ENCODE measurements at places on chromosomes 6 and 20.

DNA sequence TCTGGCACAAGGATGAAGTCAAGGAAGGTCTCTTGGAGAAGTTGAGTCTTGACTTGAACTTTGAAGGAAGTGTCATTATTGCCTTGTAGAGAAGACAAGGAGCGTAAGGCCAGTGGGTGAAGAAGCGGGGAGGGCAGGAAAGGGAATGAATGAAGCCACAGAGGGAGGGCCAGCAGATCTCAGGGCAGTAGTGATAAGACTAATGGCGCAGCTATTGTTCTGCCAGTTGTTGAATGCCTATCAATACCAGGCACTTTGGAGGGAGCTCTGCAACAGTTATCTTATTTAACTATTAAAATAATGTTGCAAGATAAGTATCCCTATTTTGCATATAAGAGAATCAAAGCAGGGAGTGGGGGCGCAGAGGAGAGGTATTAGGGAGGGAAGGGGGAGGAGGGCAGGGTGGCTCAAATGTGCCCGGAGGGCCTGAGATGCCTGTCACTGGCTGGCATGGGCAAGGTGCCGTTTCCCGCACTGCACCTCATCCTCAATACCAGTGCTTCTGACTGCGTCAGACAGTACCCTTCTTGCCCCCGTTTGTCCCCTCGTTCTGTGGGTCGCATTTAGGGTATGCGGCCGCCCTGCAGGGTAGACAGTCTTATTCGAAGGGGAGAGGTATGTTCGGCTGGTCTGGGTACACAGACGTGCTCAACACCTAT lies 109.8 kb downstream of the ZDHHC14 start:
- no peak for DNase-seq

DNA sequence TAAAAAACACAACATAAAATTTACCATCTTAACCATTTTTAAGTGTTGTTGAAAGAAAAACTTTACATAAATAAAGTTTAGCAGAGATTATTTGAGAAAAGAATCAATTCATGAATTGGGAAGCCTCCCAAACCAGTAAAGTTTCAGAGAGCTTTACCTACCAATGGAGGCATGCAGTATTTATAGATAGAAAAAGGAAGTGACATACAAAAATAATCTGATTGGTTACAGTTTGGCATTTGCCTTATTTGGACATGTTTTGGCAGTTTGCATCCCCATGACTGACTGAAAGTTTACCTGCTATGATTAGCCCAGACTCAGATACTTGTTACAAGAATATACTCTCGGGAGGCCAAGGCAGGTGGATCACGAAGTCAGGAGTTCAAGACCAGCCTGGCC lies 3.7 kb upstream of the CMTR1 start:
- DNase-seq: no peak

GRCh38 chr20:4160761-4161305 lies 145.5 kb upstream of the RNF24 start:
- no peak for DNase-seq

GRCh38 chr6:36593569-36594028 lies 563 bp upstream of the SRSF3 start:
- no peak for DNase-seq

GRCh38 chr6:17389274-17389847 lies 4.0 kb upstream of the CAP2 start:
- no peak for DNase-seq

DNA sequence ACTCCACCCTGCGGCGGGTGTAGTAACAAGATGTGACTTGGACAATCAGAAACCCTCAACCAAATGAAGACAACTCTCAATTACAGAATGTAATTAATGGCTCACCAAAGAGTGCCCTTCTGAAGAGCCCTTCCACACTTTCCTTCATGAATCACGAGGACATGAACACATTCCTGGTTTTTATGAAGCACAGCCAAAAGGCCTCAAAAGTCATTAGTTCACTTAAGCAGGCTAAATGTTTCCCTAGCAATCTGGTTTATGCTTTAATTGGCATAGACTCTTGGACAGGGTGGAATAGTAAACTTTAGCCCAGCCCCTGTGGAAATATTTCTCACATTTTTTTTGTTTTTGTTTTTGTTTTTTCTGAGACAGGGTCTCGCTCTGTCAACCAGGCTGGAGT lies 20.5 kb downstream of the CPNE5 start:
- no peak for DNase-seq

GRCh38 chr6:40705354-40705753 lies 118.2 kb upstream of the LRFN2 start:
- DNase-seq: no peak

DNA sequence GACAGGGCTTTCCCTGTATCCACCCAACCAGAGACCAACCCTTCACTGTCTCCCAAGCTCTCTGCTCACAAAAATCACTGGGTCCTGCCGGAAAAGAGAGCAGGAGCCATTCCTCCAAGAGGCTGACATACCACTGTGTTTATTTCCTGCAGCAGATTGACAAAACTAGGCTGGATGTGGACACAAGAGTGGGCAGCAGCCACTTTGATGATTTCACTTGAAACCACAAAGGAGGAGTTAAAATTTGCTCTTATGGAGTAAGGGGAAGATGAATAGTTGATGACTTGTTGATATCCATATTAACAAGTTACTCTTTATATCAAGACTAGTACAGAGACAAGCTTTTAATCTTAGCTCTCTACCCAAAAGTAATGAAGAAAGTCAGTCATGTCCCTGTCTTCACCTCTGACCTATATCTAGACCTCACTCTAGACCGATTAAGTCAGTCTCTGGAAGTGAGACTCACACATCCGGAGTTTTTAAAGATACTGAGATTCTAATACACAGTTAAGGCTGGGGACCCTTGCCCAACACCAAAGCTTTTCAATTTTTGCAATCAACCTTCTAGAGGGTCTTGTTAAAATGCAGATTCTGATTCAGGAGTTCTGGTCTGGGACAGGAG lies 73.8 kb downstream of the SCML4 start:
- DNase-seq: no peak

DNA sequence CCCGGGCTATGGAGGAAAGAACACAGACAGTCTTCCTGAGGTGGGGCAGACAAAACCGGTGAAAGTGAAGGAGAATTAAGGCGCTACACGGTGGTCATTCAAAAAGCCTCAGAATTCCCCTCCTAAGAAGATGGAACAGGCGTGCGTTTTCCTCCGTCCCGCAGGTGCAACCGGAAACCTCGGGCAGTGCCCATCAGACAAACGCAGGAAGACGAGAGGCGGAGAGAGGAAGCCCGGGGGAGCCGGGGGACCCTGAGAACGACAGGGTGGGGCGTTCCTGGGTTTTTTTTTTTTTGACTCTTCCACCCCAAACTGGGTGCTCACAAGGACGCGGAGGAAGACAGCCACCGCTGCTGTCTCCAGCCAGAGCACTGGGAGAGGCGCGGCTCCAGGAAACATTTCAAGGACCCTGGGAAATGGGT lies 25.4 kb downstream of the TTLL2 start:
- no peak for DNase-seq

GRCh38 chr6:108584323-108584722 lies 23.6 kb downstream of the FOXO3 start:
- DNase-seq: no peak

GRCh38 chr20:56442389-56443365 lies 25.8 kb upstream of the RTF2 start:
- DNase-seq: no peak

DNA sequence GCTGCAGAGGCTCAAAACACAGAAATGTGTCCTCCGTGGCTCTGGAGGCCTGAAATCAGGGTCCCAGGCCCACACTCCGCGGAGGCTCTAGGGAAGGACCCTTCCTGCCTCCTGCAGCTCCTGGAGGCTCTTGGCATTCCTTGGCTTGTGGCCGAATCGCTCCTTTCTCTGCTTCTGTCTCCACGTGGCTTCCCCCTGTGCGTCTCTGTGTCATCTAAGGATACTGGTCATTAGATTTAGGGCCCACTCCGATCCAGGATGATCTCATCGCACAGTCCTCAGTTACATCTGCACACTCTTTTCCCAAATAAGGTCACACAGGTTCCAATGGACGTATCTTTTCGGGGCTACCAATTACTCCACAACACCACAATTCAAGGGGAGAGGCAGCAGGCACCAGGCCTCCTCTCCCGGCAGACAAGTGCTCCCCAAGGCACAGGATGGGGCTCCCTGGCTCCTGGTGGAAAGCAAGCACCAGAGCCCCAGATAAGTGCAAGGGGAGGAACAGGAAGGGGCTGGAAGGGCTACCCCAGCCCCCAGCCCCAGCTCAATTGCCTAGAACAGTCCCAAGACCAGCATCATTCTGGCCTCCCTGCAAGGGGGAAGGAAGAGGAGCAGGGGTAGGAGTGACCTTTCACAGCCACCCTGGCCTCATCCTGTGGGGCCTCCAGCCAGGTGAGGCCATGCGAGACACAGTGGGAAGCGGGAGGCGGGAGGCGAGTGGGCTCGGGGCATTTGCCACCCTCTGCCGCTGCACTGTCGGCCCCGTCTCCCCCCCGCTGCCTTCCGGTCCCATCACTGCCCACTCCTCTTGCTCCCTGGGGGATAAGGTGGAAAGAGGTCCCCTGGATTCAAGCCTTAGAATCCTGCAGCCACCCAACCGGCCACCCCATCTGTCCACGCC lies 16.3 kb downstream of the NTSR1 start:
- no peak for DNase-seq

DNA sequence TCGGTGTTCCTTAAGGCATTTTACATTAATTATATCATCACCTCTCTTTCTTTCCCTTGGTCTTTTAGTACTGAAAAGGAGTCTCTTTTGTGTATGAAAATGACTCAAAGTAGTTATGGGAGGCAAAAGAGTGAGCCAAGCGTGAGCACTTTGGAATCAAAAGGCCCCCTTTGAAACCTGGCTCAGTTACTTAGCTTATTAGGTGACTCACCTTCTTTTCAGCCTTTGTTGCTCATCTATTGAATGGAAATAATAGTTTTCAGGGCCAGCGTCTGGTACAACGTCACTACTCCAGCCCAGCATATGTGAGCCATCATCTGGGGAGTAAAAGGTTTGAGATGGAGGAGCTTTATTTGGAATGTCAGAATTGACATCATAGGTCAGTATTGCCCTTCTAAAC lies 147.4 kb upstream of the SCGN start:
- no peak for DNase-seq

- DNase-seq: no peak
These were observed 104.7 kb upstream of the TMEM170B start for GRCh38 chr6:11432713-11433450.

GRCh38 chr6:37254881-37255280 lies 2.7 kb upstream of the TBC1D22B start:
- DNase-seq: no peak

GRCh38 chr6:56890683-56891429 lies 64.1 kb upstream of the BEND6 start:
- no peak for DNase-seq

DNA sequence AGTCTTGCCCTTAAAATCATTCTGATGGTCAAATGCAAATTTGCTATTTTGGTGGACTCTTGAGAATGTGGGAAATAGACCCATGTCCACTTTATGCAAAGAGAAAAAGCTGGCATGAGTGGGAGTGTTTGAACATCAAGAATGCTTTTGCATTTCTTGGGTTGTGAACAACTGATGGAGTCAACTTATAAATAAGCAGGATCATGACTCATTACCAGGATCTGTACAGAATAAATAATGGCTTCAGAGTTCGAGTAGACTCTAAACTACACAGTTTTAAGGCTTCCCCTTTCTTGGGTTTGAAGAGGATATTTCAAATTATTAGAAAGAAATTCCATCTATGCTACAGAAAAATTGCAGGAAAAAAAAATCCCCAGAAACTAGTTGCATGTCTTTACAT lies 195.5 kb downstream of the EYA4 start:
- DNase-seq: no peak

GRCh38 chr6:25872814-25873213 lies 1.2 kb downstream of the SLC17A3 start:
- no peak for DNase-seq

DNA sequence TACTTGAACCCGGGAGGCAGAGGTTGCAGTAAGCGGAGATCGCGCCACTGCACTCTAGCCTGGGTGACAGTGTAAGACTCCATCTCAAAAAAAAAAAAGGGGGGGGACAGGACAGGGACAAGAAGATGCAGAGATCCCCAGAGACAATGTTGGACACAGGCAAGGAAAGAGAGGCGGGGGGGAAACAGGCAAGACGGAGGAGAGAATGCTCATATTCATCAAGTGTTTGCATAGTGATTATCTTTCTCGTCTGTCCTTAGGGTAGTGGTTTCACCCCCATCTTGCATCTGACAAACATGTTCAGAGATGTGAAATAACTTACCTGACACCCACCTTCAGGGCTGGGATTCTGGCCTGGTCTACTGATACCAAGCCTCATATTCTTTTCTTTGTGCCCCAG lies 29.0 kb downstream of the CHMP4B start:
- DNase-seq: no peak

- DNase-seq: no peak
These were observed 644 bp downstream of the MAD2L1BP start for GRCh38 chr6:43636308-43636659.

DNA sequence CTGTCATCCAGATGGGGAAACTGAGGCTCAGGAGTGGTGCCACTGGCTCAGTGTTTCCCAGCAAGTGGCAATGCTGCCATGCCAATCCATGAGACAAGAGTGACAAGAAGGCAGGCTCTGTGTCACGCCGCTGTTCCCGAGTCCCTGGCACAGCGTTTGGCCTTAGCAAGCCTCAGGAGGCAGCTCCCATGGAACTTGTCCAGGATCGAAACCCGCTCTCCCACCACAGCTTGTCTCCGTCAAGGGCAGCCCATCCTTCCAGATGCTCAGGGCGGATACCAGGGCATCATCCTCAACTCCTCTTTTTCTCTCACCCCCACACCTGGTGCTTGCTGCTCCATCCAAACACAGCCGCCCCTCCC lies 110.6 kb upstream of the PTPN1 start:
- no peak for DNase-seq

GRCh38 chr6:111918825-111919224 lies 45.6 kb upstream of the FYN start:
- DNase-seq: no peak

- DNase-seq: no peak
These were observed 49.4 kb upstream of the PLEKHG1 start for GRCh38 chr6:150550244-150550643.

GRCh38 chr6:85405853-85406198 lies 44.1 kb upstream of the NT5E start:
- no peak for DNase-seq

DNA sequence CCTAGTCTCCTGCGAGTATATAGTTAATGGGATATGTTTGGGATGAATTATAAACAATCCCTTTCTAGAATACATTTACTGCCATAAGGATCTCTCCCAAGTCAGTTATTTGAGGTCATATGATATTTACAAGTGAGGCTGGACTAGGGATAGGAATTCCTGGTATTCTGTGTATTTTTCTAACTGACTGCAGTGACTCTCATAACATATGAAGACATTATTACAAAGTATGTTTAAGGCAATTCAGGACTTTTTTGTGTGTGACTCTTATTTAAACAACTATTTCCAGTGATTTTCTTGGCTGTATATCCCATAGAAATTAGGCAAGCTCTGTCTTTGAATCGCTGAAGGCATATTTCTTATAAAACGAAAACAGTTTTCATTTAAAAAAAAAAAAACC lies 18.4 kb upstream of the TNFAIP3 start:
- no peak for DNase-seq

- DNase-seq: no peak
These were observed 277.7 kb upstream of the RIMS1 start for GRCh38 chr6:71608646-71609045.

Measured in stimulated activated CD4-positive, alpha-beta T cell treated with anti-CD3 and anti-CD28 coated beads, Interleukin-15, amount 100 ng/mL, for 1 hour (primary cell).